NCI-H510A (cell line): ENCODE measurements at places on chromosomes 6 and 20.

GRCh38 chr6:155154158-155154830, 109.5 kb upstream of the CLDN20 start:
- DNase-seq: no peak

DNA sequence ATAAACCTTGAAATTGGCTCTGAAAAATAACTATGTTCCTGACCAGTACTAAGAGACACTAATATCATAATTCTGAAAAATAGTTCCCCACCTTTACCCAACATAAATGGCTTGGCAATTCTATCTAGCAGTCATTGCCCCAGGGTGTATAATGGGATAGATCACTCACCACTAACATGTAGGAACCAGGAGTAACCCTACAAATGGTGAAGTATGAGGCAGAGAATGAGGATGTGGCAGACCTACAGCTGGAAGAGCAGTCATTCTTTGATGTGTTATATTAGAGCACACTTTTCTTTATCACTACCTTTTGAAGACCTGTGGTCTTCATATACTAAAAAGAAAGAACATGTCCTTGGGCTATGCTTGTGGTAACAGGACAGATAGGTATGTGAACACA, 136.5 kb upstream of the SYNDIG1 start:
- DNase-seq: no peak

DNA sequence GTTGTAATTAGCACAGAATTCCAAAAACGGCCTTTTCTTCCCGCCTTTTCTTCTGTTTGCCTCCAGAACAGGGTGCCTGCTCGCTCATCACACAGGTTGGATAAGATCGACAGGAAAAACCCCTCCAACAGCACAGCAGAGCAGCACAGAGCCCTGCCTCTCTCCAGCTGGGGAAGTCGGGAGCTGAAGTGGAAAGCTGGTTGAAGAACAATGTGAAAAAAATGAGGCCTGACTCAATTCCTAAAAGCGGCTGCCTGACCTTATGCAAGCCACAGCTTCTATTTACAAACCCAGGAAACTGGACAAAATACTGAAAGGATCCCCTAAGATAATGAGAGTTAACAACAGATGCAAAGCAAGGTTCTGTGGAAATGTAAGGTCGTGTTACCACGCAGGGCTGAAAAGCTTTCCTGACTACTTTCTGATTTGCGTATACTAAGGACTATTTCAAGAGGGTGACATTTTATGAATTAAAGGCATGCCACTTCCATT, 116.9 kb downstream of the TTLL2 start:
- DNase-seq: peak; percentile 37

- DNase-seq: no peak
Observed at GRCh38 chr6:136752554-136752953, 39.7 kb downstream of the MAP3K5 start.

GRCh38 chr6:119142041-119142440, 63.6 kb upstream of the FAM184A start:
- DNase-seq: no peak

DNA sequence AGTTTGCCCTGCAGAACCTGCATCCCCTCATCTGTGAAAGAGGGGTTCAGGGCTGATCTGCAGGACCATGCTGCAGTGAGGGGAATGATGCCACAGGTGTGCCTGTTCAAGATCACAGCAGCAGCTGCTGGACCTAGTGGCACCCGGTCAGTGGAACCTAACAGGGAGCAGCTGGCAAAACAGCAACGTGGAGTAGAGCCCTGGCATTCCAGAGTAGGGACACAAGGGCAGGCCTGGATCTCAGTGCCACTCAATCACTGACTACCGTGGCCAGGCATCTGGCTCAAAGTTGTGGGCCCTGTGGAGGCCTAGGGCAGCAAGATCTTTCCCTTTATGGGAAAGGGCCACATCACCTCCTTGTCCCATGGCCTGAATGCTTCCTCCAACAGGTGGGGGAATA, 62.2 kb downstream of the INSM1 start:
- DNase-seq: no peak
